ENCODE measurements at places on chromosomes 1 and 21.

- DNase-seq = no peak
Measured at GRCh38 chr1:210695026-210695425, 366.3 kb downstream of the HHAT start.

DNA sequence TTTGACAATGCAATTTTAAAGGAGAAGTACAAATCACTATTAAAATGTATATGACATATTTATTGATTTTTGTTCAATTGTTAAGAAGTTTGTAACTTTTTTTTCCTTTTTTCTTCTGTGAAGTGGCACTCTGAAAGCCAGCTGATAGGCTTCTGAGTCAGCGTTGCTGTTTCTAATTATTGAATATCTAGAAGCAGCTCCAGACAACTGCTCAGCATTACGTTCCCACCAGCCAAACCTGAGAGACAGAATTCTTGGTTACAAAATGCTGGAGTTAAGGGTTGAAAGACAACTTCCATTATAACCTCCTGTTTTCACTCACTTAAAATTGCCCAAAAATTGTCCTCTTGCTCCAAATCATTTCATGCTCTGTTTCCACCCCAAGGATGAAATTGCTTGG, 31.4 kb upstream of the LMX1A start:
- no peak for DNase-seq

DNA sequence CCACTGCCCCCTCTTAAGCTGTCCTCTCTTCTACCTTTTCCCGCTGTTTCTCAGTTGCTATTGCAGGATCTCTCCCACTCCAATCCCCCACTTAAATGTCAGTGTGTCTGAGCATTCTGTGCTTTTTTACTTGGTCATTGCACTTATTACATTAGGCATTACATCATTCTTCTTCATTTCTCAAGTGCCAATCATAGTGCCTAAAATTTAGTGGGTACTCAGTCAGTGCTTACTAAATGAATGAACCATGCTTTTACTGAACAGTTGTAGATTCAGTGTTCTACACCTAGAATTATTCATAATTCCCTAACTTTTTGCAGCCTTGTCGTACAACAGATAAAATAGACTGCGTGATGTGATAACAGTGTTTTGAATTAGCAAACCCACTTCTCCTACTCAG, 19.4 kb downstream of the ARMH1 start:
- DNase-seq = no peak

GRCh38 chr1:248686815-248687214, 15.8 kb downstream of the OR14I1 start:
- DNase-seq = no peak

DNA sequence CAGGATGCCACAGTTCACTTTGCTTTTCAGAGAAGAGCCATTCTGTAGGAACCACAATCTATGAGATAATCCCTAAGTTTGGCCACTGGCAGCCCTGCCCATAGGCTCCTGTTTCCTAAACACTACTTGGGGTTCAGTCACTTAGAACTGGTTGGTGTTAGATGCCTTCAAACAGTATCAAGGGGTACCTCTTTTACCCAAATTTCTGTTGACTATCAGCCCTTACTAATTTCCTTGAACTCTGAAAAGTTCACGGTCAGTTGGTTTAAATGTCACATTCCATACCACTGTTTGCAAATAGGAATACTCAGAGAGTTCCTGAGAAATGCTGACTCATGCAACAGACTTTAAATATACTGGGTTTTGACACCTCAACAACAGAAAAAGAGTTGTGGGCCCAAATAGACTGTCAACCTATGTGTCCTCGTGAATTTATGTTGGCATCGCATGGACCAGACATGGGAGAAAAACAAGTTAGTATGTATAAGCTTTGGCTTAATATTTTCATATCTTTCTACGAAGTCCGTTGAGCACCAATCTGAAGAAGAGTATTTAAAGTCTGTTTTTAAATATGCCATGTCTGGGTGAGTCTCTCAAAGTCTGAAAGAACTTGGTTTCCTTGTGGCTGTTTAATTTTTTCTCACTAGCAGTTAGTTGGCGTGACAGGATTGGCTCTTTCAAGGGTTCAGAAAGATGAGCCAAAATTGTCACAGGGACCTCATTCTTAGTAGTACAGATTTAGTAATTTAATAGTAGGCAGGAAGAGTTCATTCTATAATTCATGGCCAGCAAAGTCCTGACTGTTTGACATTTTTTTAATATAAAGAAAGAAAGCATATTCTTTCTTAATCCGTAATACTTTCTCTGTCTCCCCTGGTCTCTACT, 56.5 kb upstream of the ZNF326 start:
- no peak for DNase-seq

GRCh38 chr1:27335506-27336422, 6.1 kb upstream of the SYTL1 start:
- no peak for DNase-seq

DNA sequence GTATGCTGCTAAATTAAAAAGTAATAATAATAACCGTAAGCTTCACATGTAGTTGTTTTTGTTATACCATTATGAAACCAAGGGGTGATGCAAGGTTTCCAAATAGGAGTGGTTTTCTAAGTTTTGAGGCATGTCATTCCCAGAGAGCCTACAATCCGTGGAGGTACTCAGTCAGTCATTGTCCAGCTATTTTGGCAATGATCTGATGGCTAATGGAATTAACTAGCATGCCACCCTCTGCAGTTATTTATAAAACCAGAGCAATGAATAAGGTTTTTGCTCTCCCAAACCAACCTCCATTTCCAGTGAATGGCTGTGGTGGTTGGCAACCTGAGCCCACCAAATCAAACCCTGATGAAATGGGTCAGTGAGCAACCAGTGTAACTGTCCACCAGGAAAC, 106.4 kb downstream of the TBX15 start:
- DNase-seq = no peak
